Transverse colon (tissue), 4 donors: ENCODE measurements at places on chromosomes 7 and 10. TPM values are rescaled to one million over a fixed set of nuclear protein-coding genes. Genes with fewer than 3 reads are reported as not detected.

GRCh38 chr7:93055543-93056107 lies 62.2 kb downstream of the SAMD9 start:
- no peak for DNase-seq

- no peak for DNase-seq
Observed at GRCh38 chr7:107045195-107045960, 873 bp downstream of the PRKAR2B start.

DNA sequence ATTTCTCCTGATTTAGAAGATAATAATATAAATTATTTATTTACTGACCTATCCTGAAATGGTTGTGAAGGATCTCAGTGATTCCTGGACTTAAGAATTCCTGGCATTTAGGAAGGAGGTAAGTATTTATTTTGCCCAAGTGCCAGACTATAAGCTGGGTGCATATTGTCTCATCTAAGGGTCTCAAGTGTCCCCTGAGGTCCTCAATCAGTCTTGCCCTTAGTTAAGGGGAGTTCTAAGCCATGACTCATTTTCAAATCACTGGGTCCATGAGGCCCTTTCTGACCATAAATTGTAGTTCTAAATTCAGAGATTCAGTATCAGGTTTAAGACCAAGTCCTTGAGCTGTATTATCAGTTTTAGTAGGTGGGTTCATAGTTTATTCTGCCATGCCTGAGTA lies 251.6 kb upstream of the MEOX2 start:
- DNase-seq, result no peak

DNA sequence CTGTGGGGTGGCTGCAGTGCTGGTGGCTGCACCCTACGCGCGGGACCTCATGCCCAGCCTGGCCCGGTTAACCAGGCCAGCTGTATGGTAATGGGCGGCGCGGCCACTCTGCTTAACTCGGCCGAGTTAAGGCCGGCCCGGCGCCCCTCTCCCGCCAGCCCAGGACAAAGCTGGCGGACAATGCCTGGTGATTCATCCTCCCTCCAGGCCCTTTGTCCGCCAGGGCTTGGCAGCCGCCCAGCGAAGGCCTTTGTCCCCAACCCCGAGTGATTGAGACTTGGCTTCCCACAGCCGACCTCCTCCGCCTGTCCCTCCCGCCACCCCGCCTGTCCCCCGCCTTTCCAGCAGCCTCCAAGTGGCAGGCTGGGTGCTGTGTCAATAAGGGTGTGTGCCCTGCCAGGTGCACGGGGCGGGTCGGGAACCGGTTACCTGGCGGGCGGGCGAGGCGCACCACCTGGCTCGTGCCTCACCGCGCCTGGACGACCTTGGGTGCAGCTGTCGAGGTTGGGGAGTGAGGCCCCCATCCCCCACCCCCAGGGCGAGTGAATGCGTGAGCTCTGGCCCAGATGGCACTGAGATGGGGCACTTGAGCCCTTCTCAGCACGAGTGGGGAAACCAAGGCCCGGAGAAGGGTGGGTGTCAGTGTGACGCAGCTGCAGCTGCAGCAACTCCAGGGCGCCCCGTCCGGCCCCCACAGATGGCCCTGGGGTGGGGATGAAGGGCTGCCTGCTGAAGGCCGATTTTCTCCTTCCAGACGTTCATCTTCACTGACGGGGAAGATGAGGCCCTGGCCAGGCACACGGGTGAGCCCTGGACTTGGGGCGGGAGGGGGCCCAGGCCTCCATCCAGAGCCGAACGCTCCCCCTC lies 4.6 kb downstream of the LFNG start:
- peak; percentile 95 for DNase-seq

GRCh38 chr10:103818765-103819374 lies 36.5 kb downstream of the SH3PXD2A start:
- no peak for DNase-seq

DNA sequence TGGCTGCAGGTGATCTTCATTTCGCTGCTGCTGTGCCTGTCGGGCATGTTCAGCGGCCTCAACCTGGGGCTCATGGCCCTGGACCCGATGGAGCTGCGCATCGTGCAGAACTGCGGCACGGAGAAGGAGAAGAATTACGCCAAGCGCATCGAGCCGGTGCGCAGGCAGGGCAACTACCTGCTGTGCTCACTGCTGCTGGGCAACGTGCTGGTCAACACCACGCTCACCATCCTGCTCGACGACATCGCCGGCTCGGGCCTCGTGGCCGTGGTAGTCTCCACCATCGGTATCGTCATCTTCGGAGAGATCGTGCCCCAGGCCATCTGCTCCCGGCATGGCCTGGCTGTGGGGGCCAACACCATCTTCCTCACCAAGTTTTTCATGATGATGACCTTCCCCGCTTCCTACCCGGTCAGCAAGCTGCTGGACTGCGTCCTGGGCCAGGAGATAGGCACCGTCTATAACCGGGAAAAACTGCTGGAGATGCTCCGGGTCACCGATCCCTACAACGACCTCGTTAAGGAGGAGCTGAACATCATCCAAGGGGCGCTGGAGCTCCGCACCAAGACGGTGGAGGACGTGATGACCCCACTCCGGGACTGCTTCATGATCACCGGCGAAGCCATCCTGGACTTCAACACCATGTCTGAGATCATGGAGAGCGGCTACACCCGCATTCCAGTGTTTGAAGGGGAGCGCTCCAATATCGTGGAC lies 1.3 kb downstream of the CNNM2 start:
- peak; percentile 21 for DNase-seq

DNA sequence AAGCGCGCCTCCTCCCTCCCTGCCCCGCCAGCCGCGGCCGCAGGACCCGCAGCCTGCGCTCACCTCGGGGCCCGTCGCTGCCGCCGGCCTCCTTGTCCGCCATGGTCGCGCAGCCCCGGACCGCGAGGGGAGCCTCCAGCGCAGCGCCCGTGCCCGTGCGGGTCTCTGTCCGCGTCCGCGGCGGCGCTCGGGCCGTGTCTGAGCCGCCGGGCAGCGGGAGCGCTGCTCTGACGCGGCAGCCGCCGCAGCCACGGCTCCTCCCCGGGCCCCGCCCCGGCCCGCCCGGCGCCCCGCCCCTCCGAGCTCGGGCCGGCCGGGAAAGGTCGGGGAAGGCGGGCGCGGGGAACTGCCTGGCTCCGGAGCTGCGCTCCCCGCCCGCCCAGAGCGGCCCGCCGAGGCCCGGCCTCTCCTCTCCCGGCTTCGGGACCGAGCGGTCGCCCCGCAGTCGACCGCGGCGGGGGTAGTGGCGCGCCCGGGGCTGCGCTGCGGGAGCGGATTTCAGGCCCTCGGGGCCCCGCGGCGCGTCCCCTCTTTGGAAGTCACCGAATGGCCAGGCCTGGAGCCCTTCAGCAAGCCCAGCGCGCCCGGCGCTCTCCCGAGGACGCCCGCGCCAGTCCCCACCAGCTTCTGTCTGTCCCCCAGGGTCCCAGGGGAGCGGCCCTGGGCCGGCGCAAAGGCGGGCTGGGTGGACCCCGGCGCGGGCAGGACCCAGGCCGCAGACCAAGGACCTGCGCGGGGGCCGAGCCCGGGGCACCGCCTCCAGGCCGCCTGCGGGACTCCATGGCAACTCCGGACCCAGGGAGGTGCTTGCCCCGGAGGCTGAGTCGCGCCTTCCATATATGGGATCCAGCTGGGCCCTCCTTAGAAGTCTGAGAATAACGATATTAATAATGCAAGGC lies at the start of gene HSPA12A:
Gene HSPA12A (minus strand): TSS at position 200 of the 899 bp plus-strand sequence. CDS start 97 bp downstream, at position 103.
- peak; percentile 80 for DNase-seq

DNA sequence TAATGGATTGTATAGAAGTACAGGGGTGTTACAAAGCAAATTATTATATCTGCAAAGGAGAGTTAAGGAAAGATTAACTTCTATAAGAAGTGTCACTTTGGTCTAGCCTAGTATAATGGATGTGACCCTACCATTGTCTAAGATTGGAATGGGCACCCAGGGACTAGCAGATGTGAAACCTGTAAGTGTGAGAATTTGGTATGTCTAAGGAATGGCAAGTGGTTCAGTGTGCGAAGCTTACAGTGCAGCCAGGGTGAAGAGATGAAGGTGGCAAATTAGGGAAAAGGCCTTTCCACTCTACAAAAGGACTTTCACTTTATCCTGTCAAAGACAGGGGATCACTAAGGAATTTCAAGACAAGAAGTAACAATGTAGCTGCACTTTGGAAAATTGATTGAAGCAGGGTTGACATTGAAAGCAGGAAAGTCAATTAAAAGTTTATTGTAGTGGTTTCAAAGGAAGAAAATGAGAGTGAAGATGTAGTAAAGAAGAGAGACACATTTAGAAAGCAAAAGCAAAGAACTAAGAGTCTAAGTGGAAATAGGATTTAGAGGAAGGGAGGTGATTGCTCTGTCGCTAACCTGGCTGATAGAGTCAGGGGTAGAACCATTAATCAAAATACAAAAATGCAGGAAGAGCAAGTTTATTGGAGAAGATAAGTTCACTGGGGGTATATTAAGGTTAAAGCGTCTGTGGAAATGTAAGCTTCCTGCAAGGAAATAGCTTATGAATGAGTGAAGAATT lies 47.4 kb downstream of the KCND2 start:
- DNase-seq, result no peak

GRCh38 chr7:99094401-99094800 lies 49.5 kb downstream of the SMURF1 start:
- no peak for DNase-seq

GRCh38 chr10:130816116-130816901 lies 495.2 kb downstream of the TCERG1L start:
- no peak for DNase-seq

DNA sequence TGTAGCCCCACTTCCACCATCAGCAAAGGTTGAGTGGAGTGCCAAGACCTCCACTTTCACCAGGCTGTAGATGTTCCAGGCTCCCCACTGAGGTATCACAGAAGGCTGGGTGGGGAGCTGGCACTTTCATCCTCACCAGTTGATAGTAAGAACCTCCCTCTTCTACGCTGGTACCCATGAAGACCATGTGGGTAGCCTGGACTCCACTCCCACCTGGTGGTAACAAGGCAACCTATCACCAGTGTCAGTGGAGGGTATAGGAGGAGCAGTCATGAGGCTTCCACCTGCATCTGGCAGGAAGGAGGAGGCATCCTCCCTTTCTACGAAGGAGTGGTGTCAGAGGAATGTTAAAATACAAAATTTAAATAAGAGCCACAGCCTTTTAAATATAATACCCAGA lies 4.4 kb downstream of the SMIM30 start:
- no peak for DNase-seq

DNA sequence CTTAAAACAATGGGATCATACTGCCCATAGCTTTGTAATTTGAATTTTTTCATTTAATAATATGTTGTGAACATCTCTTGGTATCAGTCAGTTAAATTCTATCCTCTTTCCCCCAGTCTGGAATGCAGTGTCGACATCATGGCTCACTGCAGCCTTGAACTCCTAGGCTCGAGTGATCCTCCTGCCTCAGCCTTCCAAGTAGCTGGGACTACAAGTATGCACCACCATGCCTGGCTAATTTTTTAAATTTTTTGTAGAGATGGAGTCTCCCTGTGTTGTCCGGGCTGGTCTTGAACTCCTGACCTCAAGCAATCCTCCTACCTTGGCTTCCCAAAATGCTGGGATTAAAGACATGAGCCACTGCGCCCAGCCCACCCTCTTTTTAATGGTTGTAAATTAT lies 34.6 kb downstream of the MPLKIP start:
- no peak for DNase-seq

GRCh38 chr7:140568021-140568813 lies 72.4 kb downstream of the DENND2A start:
- no peak for DNase-seq

TPK1 gene
- 1.4 TPM for total RNA-seq

DYDC2 gene
- not detected for total RNA-seq

AGAP6 gene
- 40.0 TPM for total RNA-seq

PAX4 gene
- total RNA-seq, result not detected
